HepG2 (cell line): ENCODE measurements at places on chromosomes 7 and 10. TPM values are rescaled to one million over a fixed set of nuclear protein-coding genes. Genes with fewer than 3 reads are reported as not detected.

CALHM3 gene
- total RNA-seq, result not detected in 2 replicates

SRI gene
- total RNA-seq, result 0.33 TPM in 1 of 2 replicates, not detected in the other

HYAL4 gene
- total RNA-seq, result not detected in 2 replicates

LHFPL3 gene
- total RNA-seq, result not detected in 2 replicates

SLC39A12 gene
- not detected in 2 replicates for total RNA-seq

PNLIPRP2 gene
- 0.95 and 0.97 TPM in 2 replicates for total RNA-seq

LIPN gene
- not detected in 2 replicates for total RNA-seq

- no peak overlapping the region for H3K27ac ChIP-seq
- no peak for DNase-seq
- no peaks in the 10 kb centered on the region for H3K4me1 ChIP-seq
- no peak overlapping the region for H3K4me3 ChIP-seq
- no peaks in the 10 kb centered on the region for H3K36me3 ChIP-seq
These were observed 98.4 kb downstream of the SNX10 start for GRCh38 chr7:26390016-26390415.

DNA sequence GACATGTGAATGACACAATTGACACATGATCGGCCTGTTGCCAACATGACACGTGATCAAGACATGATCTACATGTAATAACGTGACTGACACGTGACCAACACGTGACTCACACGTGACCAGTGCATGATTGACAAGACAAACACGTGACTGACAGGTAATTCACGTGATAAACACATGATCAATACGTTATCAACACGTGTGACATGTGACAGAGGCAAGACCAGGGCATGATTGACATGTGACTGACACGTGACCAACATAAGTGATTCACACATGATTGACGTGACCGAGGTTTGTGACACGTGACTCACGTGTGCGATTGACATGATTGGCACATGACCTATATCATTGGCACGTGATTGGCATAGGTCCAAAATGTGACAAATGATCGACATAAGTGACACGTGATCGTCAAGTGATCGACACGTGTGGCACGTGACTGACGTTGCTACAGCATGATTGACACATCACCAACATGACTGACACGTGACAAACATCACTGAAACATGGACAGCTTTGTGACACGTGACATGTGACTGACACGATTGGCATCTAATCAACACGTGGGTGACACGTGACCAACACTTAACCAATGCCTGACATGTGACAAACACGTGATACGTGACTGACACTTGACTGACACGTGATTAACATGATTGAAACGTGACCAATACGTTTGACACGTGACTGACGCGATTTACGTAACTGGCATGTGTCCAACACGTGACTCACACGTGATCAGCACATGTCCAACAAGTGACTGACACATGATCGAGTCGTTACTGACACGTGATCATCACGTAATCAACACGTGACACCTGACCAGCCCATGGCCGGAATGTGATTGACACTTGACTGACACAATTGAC lies 23.0 kb downstream of the CRPPA start:
- H3K4me3 ChIP-seq, result no peak overlapping the region
- no peaks in the 10 kb centered on the region for H3K36me3 ChIP-seq
- H3K4me1 ChIP-seq, result no peaks in the 10 kb centered on the region

DNA sequence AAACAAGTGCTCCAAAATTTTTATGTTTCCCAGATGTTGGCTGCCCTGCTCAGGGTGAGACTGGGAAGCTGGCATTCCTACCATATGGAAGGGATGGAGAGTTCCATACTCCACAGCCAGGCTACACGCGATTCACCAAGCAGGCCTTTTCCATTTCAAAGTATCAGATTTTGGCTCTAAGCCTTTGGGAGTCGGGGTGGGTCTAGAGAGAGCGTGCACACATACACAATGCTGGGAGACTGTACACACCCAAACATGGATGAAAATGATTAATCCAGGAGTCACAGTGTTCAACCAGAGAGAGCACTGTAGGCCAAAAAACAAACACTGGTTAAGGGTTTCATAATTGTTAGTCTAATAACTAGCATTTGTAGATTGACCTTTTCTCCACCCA lies 295.0 kb downstream of the BICC1 start:
- H3K4me3 ChIP-seq, result no peak overlapping the region
- peak; percentile 73 for DNase-seq
- peaks cover 31% of the 10 kb centered on the region for H3K4me1 ChIP-seq
- peaks cover 1% of the 10 kb centered on the region; the same call in 1 of the 2 replicates for H3K36me3 ChIP-seq
- no peaks in the 10 kb centered on the region for H3K27me3 ChIP-seq

DNA sequence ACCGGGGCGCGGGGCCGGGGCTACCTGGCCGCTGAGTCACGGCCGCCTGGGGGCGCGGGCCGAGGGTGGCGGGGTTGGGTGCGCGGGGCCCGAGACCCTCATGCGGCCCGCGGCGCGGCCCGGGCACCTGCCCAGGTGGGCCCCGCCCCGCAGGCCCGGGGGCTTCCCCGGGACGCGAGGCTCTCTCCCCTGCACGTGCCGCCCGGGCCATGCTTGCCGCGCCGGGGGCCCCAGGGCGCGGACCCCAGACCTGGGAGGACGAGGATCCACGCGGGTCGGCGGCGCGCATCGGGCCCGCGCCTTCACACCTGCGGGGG lies 402 bp downstream of the MAFK start:
- no peak overlapping the region for H3K27ac ChIP-seq
- H3K27me3 ChIP-seq, result peaks cover 13% of the 10 kb centered on the region; the same call in 1 of the 3 replicates
- 0 out of 2 replicates have a peak, but pooled peaks cover 2% of the 10 kb centered on the region for H3K36me3 ChIP-seq
- peaks cover 51% of the 10 kb centered on the region for H3K4me1 ChIP-seq

GRCh38 chr10:36759141-36759805 lies 366.1 kb upstream of the ANKRD30A start:
- no peak for DNase-seq
- no peaks in the 10 kb centered on the region for H3K27me3 ChIP-seq
- no peak overlapping the region for H3K4me3 ChIP-seq
- no peaks in the 10 kb centered on the region for H3K4me1 ChIP-seq

GRCh38 chr7:96322847-96323461 lies 1.1 kb upstream of the SLC25A13 start:
- peaks cover 52% of the 10 kb centered on the region for H3K4me1 ChIP-seq
- H3K27ac ChIP-seq, result peak overlapping the region; percentile 98
- H3K4me3 ChIP-seq, result no peak overlapping the region; the same call in 1 of the 2 replicates
- DNase-seq, result no peak
- H3K27me3 ChIP-seq, result no peaks in the 10 kb centered on the region
- H3K36me3 ChIP-seq, result no peaks in the 10 kb centered on the region

GRCh38 chr7:147700702-147701101 lies 889.9 kb upstream of the C7orf33 start:
- no peak for DNase-seq
- H3K4me3 ChIP-seq, result no peak overlapping the region
- H3K27me3 ChIP-seq, result no peaks in the 10 kb centered on the region
- no peaks in the 10 kb centered on the region for H3K4me1 ChIP-seq

GRCh38 chr7:77797734-77798393 lies 370 bp downstream of the TMEM60 start:
- peak overlapping the region; percentile 98 for H3K4me3 ChIP-seq
- peaks cover 37% of the 10 kb centered on the region for H3K4me1 ChIP-seq
- H3K27me3 ChIP-seq, result no peaks in the 10 kb centered on the region
- peaks cover 6% of the 10 kb centered on the region for H3K36me3 ChIP-seq

DNA sequence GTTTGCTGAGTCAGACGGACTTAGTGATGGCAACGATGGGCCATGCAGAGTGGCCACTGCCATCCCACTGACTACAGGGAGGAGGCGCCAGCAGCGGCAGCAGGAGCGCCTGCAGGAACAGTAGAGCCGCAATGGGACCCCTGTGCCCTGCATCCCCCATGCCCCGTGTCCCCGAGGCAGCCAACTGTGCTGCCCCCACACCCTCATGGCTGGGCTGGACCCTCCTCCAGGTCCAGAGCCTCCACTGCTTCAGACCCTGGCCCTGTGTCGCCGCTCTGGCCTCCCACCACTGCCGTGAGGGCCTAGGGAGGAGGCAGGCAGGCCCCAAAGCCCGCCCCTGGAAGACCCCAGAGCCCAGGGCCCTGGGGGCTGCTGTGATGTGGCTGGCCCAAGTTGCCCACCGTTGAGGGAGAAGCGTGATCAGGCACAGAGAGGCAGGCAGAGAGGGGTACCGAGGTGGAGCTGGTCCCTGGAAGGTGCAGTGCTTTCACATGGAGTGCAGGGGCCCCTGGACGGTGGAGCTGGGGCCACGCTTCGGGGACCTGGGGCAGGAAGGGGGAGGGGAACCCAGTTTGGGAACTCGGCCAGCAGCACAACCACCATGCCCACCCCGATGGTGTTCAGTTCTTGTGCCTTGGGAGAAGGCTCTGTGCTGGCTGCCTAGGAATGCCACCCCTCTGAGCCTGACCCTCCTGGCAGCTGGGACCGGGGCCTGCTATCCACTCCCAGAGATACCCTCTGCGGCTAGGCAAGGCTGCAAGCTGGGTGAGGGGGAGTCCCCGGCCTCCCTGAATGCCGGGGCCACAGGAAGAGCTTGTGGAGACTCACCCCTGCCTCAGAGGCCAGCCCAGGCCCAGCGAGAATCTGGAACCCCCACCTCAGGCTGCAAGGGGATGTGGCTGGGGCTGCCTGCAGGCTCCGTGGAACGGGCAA lies 32.6 kb downstream of the DKK1 start:
- H3K36me3 ChIP-seq, result no peaks in the 10 kb centered on the region
- DNase-seq, result no peak
- H3K27me3 ChIP-seq, result no peaks in the 10 kb centered on the region
- H3K27ac ChIP-seq, result no peak overlapping the region
- no peaks in the 10 kb centered on the region for H3K4me1 ChIP-seq

GRCh38 chr7:140526214-140526613 lies 46.9 kb upstream of the MKRN1 start:
- H3K4me3 ChIP-seq, result no peak overlapping the region
- no peak for DNase-seq
- H3K27ac ChIP-seq, result no peak overlapping the region
- no peaks in the 10 kb centered on the region for H3K36me3 ChIP-seq
- H3K4me1 ChIP-seq, result peaks cover 14% of the 10 kb centered on the region; the same call in 1 of the 2 replicates
- peaks cover 18% of the 10 kb centered on the region; the same call in 2 of the 3 replicates for H3K27me3 ChIP-seq

DNA sequence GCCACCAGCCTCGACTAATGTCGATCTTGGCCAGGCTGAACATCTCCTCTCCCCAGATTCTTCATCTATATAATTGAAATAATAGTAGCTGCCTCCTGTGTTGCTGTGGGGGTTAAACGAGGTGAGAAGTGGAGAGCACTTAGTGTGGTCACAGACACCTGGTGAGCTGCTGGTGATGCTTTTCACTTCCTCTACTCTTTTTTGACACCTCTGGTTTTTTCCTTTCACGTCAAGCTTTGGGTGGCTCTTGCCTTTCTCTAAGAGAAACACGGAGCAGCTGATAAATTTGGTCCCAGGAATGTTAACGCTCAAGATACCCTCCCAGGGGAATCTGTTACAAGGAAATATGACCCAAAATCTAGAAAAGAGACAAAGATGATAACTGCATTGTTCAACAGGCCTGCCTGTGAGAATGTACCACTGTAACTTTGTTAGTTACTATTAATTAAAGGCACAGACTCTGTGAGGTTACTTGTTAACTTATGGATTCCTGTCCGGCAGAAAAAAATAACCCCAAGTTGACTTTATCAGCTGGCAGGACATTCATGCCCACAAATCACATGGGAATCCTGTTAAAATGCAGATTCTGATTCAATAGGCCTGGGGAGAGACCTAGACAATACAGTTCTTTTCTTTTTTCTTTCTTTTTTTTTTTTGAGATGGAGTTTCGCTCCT lies 9.5 kb upstream of the NPFFR1 start:
- H3K27ac ChIP-seq, result no peak overlapping the region
- no peak overlapping the region for H3K4me3 ChIP-seq
- H3K27me3 ChIP-seq, result peaks cover 8% of the 10 kb centered on the region; the same call in 1 of the 3 replicates
